ENCODE measurements at places on chromosomes 2 and 18.

DNA sequence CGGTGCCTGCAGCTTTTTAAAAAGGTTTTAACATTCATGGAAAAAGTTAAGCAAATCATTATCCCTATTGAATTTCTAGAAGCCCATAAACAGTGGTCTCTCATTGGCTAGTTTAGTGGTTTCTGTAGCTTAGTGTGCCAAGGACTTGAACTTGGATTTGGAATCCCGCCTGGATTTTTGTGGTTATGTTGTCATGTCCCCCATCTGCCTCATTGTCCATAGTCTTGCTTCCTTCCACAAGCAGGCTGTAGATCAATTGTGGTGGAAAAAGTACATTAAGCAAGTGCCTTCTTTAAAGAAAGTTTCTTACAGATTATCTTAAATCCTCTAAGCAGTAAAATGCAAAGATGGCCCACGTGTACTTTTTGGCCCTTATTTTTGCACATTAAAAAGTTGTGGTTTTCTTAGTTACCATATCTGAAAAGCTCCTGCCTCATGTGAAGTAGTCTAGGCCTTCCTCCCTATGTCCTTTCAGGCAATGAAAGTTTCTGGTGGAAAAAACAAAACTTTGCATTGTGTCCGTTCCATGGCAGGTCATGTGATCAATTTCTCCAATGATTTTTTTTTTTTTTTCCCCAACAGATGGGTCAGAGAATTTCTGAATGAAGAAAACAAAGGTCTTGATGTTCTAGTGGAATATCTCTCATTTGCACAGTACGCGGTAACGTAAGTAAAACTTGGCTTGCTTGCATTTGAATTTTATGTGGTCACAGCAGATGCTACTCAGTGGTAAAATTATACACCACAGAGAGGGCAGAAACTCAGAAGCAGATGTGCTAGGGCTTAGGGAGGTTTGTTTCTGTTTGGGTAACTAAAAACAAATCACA, 158.9 kb downstream of the PRPF40A start:
- no peak for DNase-seq

DNA sequence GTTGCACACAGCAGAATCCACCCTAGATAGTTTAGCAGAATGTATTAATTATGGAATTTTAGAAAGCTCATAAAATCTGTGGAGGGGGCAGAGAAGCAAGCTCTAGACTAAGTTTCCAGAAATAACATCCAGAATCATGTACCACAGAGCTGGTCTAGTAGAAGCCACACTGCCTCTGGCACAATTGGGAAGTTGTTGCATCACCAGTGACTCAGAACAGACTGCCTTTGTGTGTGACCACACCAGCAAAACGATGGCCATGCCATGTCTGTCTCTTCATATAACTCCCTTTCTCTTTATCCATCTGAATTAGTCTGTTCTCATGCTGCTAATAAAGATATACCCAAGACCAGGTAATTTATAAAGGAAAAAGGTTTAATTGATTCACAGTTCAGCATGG, 158.9 kb downstream of the CCDC148 start:
- DNase-seq = no peak

DNA sequence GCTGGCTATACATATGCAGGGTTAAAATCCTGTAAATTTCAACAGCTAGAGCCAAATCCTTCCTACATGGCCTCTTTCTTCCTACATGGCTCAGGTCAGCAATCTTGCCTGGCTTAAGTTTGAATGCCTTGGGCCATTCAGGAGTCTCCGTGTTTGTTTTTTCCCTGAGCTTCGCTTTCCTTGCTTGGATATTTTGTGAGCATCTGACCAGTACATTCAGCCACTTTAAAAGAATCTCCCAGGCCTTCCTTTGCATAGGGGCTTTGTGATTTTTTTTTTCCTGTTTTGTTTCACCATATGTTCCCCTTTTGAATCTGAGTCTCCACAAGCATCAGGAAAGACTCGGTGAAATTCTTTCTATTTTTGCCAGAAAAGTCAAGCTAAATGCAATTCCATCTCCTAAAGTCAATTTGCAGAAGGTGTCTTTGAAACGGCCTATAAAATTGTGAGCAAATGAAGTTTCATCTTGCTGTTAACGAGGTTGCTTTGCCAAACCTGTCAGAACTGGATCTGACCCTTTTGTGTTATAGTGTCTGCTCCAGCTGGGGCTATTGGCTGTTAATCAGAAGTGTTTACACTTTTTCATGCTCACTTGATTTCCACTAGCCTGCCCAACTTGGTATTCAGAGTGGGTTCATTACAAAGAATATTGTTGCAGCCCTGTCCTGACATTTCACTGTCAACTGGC, 256.9 kb downstream of the DCC start:
- no peak for DNase-seq

- no peak for DNase-seq
These were observed 201.2 kb downstream of the CMPK2 start for GRCh38 chr2:6664332-6665061.

DNA sequence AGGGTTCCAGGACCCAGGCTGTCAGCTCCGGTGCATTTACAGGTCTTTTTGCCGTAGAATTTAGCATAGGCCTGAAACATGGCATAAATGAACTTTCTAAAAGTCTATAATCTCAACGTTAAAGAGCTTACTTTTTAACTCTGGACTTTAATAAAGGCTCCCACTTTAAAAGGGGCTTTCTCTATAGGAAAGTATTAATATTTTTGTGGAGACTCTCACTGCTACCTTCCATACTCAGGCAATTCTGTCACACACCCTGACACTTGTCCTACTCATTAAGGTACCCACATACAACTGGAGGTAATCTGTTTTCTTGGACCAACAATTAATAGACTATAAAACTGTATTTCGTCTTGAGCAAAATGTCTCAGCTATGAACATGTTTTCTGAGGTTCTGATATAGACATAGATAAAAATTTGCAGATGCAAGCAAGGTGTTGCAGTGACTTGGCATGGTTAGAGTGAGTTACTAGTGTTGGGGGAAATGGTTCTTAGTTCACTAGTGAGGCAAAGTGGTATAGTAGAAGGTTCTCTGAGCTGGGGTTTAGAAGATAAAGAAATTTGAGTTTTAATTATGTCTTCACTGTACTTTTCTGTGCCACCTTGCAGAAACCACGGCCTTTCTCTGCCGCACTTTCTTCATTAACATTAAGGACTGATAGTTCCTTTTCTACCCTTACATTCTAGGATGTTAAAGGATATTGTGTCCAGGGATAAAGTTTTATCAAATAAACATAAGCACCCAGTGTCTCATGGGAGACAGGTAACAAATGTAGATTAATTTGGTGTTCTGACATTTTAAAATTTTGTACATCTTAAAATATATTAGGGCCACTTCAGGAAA, 10.8 kb upstream of the NR4A2 start:
- DNase-seq = no peak

- no peak for DNase-seq
These were observed 864 bp downstream of the LBH start for GRCh38 chr2:30231996-30232800.

- DNase-seq = no peak
These were observed 3.6 kb upstream of the GPC1 start for GRCh38 chr2:240431661-240432424.

DNA sequence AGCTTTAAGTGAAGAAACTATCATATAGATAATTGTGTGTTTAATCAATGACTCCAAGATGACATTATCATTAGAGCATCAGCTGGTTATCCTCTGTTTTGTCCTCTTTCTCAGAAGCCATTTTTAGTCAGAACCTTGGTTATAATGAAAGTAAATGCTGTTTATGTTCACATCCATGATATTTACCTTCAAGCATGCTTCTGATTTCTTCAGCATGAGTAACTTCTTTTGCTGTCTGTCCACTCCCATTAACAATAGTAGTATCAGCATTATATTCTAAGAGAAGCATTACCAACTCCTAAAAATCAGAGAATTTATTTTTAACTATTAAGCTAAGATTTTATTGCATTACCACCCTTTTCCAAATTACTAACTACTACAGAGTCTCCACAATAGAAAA, 56.3 kb downstream of the OSBPL1A start:
- no peak for DNase-seq

DNA sequence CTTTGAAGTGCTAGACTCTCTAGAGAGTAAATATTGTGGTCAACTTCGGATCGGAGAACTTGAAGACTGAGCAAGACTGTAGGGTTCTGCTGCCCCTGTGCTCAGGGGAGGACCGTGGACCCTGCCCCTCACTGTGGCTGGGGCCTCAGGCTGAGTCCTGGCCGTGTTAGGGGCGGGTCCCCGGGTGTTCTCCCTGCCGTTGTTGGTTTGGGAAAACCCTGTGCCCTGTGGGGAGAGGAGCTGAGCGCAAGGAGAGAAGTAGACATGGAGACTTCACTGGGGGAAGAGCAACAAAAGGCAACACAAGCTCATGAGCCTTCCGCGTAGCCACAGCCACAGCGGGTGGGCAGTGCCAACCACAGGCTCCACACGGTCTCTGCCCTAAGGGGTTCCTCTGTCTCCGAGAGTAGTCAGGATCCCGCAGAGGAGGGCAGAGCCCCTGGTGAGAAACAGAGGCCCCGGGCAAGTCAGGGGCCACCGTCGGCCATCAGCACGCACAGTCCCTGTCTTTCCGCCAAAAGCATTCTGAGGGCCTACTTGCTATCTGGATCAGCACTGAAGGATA, 53.1 kb downstream of the NTSR2 start:
- DNase-seq = no peak

DNA sequence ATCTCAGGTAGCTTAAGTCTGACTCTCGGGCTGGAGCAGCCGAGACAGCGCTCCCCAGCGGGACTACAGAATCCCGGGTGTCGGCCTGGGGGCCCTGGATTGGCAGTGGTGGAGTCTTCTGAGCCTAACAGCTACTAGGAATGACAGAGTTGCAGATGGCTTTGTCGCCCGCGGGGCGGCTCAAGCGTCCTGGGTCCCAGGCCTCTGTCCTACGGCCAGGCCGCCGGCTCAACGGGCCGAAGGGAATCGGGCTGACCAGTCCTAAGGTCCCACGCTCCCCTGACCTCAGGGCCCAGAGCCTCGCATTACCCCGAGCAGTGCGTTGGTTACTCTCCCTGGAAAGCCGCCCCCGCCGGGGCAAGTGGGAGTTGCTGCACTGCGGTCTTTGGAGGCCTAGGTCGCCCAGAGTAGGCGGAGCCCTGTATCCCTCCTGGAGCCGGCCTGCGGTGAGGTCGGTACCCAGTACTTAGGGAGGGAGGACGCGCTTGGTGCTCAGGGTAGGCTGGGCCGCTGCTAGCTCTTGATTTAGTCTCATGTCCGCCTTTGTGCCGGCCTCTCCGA, 8.8 kb downstream of the SIX2 start:
- DNase-seq = no peak
